Cardiac fibroblast (primary cell): ENCODE measurements at places on chromosomes 3 and 15.

GRCh38 chr15:40486066-40486770 lies 15.4 kb downstream of the CHST14 start:
- no peak for DNase-seq

GRCh38 chr15:39300451-39301153 lies 280.3 kb upstream of the THBS1 start:
- peak; percentile 86 for DNase-seq

DNA sequence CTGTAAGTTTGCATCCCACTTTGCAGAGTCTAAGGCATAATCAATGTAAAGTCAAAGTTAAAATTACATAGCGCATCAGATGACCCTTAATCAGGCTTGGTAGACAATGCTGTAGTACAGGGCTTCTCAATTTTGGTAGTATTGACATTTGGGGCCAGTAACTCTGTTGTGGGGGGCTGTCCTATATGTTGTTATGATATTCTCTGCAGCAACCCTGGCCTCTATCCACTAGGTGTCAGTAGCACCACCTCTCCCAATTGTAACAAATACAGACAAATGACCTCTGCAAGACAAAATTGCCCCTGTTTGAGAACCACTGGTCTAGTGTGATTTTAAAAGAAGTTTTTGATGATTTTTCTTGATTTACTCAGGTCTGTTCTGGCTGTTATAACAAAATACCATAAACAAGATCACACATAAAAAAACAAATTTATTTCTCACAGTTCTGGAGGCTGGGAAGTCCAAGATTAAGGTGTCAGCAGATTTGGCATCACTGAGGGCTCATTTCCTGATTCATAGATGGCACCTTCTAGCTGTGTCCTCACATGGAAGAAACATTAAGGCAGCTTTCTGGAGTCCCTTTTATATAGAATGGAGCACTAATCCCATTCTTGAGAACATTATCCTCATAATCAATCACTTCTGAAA lies 37.6 kb upstream of the SLC9A9 start:
- DNase-seq, result peak; percentile 60

DNA sequence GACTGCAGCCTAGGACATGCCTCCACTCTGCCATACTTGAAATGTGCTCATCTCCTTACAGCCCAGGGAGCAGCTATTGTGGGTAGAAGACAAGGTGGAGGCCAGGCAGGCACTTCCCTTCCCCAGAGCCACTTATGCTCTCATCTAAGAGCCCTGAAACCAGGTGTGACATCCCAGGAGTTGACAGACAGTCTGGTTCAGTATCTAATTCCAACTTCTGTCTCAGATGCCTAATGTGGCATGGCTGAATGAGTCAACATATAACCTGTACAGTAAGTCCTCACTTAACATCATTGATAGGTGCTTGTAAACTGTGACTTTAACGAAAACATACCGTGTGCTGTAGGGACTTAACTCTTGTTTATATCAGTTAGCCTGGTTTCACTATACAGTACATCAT lies 1.2 kb upstream of the CAPN3 start:
- no peak for DNase-seq

DNA sequence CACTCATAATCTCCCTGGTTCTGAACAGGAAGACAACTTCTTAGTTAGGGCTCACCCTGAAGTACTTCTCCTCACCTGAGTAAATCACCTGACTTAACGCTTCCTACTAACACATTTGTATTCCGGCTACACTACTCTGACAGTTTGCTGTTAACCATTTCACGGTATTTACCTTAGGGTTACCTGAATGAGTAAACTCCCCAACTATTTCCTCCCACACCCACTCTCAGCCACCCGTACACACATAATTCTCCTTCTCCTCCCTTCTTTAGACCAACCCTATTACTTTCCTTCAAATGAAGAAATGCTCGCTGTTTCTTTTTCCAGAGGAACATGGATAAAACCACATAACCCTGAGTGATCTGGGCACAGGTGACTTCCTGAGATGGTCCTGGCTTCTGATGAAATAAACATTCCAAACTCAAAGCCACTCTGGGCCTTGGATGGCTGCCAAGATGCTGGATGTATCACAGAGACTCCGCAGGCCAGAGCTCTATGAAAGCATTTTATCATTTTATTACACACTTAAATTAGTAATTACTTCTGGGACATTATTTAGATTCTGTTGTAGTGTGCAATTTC lies 183.6 kb upstream of the ATP11B start:
- no peak for DNase-seq

DNA sequence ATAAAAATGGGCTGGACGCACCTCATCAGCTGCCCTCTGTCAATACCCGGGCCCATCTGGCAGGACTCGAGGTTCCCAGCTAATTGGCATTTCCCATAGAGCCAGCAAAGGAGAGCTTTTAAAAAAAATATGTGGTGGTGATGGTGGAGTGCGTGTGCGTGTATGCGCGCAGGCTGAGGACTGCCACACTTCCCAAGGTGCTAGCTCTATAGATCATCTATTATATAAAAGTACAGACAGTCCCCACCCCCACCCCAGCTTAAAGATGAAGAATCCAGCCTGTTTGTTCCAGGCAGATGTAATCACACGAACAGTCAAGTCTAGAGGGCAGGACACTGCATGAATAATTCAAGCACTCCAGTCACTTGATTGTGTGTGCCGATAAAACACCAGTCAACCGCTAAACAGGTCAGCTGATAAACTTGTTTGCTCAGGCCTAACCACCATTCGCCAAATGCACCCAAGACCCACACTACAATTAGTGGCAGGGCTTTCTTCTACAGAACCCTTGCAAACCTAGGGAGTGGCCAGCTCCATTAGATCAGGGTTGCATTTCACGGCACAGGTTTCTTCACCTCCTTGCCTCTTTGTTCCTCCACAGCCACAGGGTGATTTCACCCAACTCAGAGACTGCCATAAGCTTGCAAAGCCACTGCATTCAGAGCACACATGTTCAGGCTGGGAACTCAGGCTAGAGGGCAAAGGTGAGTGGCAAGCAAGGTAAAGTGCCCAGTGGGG lies 5.8 kb downstream of the TLE3 start:
- peak; percentile 6 for DNase-seq

DNA sequence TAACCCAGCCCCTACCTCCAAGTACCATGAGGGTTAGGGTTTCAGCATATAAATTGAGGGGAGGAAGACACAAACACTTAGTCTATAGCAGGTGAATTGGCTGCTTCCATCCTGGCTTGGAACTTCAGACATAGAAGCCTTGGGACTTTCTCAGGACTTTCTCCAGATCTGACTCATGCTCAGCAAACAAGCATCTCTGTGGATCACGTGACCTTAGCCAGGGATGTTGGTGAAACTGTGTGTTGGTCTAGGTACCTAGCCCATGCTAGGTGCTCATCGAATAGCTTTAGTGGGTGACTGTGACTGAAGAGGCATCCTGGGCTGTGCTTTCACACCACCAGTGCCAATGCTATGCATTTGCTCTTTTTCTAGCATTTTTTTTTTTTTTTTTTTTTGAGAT lies 58.9 kb downstream of the CD47 start:
- DNase-seq, result no peak

DNA sequence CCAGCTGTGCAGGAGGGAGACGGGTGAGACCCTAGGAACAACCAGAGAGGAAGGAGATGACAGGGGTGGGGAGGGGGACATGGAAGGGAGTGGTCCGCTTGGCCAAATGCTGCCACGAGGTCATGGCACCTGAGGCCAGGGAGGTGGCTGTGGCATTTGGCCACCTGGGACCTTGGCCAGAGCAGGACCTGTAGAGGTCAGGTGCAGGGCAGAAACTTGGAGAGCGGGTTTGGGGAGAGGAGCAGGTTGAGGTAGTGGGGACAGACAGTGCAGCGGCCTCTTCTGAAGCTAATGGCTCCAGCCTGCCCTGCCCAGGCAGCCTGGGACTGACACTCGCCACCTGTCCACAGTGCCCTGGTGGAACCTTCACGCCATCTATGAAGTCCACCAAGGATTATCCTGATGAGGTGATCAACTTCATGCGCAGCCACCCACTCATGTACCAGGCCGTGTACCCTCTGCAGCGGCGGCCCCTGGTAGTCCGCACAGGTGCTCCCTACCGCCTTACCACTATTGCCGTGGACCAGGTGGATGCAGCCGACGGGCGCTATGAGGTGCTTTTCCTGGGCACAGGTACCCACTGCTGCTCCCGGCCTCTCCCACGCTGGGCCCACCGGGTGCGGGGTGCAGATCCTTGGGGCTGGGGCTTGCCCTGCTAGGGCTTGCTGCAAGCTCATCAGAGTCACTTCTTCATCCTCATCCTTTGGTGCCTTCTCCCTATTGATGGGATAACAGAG lies 7.0 kb upstream of the GNAT1 start:
- DNase-seq, result no peak

DNA sequence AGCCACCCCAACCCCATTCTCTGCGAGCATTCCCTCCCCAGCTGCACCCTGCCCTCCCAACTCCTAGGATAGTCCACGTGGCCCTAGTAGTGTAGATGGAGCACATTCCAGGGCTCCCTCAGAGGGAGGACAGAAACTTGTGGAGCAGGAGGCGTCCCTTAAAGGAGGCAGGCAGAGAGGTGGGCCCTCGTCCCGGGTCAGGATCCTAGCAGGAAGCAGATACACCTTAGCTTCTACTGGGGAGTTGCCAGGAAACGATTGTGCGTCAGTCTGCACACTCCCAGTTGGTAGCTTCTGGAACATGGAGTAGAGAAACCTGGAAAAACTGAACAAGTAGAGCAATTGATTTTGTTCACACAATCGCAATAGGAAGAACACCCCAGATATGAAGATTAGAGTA lies 43.9 kb upstream of the KLHL25 start:
- no peak for DNase-seq

- no peak for DNase-seq
Observed at GRCh38 chr3:144864646-144865045, 893.0 kb downstream of the DIPK2A start.

GRCh38 chr15:92079047-92079446 lies 225.5 kb downstream of the SLCO3A1 start:
- peak; percentile 22 for DNase-seq

DNA sequence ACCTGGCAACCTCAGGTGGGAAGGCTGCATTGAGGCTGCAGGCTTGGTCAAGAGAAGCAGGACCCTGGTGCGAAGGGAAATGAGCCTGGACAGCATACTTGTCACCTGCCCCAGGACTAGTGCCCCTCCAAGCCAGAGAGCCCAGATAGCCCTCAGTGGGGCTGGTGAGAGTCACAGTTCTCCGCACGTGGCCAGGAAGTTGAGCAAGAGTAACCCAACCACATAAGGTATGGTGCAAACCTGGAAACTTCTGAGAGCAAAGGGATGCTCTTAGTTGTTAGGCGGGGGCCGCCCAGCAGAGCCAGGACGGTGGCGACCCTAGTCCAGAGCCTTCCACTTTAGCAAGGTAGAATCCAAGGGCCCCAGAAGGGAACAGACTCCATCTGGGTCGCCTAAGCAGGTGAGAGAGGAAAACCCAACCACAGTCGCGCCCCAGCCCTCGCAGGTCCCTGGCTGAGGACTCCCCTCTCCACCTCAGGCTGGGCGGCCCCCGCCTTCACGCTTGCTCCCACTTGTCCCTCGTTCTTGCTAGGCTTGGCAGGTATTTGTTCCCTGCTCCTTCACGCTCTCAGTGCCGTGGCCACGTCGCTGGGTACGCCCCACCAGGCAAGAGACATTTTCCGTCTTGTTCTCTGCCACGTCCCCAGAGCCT lies 1.1 kb upstream of the VPS18 start:
- no peak for DNase-seq

- DNase-seq, result peak; percentile 74
Observed at GRCh38 chr15:38589502-38589901, 24.9 kb upstream of the RASGRP1 start.

DNA sequence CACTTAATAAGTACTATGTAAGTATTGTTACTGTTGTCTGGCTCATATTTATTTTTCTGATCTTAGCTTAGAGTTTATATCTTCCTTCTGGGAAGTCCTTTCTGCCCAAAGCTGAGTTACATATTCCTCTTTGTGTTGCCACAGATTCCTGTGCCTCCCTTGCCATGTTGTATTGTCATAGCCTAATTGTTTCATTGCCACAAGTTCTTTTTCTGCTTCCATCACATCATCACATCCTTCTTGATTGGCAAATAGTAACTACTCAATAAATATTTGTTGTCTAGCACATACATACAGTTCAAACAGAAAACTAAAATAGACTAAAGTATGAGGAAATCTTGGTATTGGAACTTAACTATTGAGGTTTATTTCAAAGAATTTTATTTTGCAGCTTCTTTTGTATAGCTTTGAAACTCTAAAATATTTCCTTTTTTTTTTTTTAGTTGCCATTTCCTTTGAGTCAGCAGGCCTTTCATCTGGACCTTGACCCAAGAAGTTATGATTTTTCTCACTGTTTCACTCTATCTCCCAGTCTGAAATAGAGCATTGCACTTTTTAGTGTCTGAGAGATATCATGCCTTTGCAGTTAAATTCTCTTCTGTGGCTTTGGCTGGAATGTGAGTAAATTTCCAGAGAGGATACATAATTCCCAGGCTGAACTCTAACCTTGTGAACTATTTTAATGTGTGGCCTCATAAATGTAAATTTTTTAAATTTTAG lies 98.2 kb downstream of the ZNF609 start:
- peak; percentile 32 for DNase-seq

- no peak for DNase-seq
Observed at GRCh38 chr3:122123850-122124249, 59.6 kb upstream of the CASR start.

GRCh38 chr15:66912001-66912400 lies 153.4 kb upstream of the SMAD3 start:
- DNase-seq, result no peak

DNA sequence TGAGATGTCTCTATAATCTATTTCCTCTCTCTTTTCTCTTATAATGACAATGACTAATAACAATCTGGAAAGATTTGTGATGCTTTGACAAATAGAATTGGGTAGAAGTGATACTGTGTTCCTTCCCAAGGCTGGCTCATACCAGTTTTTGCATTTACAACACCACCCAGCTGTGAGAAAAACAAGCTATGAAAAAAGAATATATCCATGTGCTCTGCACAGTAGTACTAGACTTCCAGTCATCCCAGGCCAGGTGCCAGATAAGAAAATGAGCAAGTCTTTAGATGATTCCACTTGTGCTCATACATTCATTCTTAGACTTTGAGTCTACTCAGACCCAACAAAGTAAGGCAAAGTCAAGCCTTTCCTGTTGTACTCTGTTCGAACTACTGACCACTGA lies 350.2 kb upstream of the POU1F1 start:
- peak; percentile 68 for DNase-seq

GRCh38 chr15:89192766-89193165 lies 28.6 kb downstream of the RLBP1 start:
- DNase-seq, result peak; percentile 30

DNA sequence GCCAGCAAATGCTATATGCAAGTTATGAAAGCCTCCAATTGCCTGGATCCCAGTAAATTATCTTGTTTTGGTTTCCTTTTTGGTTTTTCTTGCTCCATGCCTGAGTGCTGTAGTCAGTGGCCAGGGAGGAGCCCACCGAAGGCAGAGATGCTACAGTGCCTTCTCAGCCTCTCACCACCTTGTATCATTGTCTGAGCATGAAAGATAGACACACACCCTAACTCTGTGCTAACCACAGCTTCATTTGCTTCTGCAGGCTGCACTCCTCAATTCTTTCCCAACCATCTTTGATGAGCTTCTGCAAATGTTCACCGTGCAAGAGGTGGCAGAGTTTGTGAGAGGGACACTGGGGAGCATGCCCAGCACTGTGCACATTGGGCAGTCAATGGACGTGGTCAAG lies 114.5 kb upstream of the MANF start:
- no peak for DNase-seq

- no peak for DNase-seq
Observed at GRCh38 chr3:129764090-129764489, 129.4 kb downstream of the TMCC1 start.

- no peak for DNase-seq
Observed at GRCh38 chr3:22010997-22011396, 260.0 kb upstream of the ZNF385D start.

- DNase-seq, result no peak
Observed at GRCh38 chr3:98902351-98902740, 851 bp upstream of the DCBLD2 start.

- no peak for DNase-seq
Observed at GRCh38 chr3:133754455-133754854, 8.3 kb downstream of the TF start.
